Hepatocyte (in vitro differentiated cells): ENCODE measurements at places on chromosomes 13 and 19.

GRCh38 chr13:51432576-51432975 lies 20.3 kb downstream of the INTS6 start:
- DNase-seq = no peak

DNA sequence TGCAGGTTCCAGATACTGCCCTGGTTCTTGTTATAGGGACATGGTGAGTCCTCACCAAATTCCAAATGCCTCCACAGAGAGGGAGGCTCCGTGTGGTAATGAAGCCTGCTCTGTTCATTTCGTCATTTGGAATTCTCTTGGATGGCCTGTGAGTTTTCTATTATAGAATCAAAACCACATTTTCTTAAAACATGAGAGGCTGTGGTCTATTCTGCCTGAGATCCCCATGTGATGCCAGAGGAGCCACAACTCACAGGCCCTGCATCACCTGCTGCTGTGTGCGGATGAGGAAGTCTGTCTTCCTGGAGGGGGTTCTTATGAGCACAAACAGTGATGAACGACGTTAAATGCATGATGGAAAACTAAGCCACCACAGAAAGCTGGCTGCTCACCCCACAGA lies 264.4 kb downstream of the UQCRFS1 start:
- no peak for DNase-seq

- DNase-seq = peak; percentile 77
These were observed 9.7 kb upstream of the USE1 start for GRCh38 chr19:17205237-17206140.

GRCh38 chr13:109737046-109737573 lies 49.3 kb downstream of the IRS2 start:
- DNase-seq = no peak

DNA sequence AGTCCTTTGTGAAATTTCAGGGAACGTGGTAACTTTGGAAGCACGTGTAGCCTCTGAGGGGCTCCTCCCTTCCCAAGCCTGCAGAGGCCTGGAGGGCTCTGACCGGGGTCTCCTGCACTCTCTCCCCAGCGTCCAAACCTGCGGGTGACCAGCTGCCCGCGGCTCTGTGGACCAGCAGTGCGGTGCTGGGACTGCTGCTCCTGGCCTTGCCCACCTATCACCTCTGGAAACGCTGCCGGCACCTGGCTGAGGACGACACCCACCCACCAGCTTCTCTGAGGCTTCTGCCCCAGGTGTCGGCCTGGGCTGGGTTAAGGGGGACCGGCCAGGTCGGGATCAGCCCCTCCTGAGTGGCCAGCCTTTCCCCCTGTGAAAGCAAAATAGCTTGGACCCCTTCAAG lies 2.7 kb upstream of the TPGS1 start:
- DNase-seq = peak; percentile 3

- no peak for DNase-seq
These were observed 1748.3 kb upstream of the PCDH20 start for GRCh38 chr13:63163903-63164302.

DNA sequence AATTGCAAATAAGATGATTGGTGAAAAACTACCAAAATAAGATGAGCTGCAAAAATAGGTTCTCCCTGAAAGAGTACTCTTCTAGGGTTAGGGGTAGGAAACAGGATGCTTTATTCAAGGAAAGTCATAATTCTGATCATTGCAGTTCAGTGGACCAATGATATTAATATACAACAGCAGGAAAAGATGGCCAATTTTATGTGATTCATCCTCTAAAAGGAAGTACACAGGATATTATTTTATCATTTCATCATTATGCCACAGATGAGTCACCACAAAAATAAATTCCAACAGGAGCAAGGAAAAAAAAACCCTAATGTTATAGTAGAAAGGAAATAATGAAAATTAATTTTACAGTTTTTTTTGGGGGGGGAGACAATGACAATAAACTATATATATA lies 205.0 kb downstream of the NALCN start:
- DNase-seq = no peak

DNA sequence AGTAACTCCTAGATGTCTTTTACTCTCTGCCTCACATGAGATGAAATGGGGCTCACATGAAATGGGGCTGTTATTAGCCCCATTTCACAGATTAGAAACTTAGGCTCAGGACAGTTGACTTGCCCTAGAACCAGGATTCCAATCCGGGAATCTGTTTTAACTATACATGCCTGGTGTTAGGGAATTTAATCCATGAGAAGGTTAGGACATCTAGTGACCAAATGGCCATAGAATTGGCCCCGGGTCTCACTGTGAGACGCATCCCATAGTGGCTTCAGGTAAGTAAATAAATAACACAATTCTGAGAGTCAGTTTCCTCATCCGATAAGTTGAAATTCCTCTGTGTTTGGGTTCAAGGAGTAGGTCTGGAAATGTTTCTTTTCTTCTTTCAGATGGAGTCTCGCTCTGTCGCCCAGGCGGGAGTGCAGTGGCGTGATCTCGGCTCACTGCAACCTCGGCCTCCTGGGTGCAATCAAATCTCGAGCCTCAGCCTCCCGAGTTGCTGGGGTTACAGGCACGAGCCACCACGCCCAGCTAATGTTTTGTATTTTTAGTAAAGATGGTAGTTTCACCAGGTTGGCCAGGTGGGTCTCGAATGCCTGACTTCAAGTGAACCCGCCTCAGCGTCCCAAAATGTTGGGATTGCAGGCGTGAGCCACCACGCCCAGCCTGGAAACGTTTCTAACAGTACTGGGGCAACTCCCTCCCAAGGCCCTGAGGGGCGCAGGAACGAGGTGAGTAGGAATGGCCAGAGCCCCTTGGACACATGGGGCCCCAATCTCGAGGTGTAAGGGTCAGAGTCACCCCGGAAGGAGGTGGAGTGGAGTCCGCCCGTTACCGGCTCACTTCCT lies 1.2 kb upstream of the ZNF574 start:
- DNase-seq = peak; percentile 34

DNA sequence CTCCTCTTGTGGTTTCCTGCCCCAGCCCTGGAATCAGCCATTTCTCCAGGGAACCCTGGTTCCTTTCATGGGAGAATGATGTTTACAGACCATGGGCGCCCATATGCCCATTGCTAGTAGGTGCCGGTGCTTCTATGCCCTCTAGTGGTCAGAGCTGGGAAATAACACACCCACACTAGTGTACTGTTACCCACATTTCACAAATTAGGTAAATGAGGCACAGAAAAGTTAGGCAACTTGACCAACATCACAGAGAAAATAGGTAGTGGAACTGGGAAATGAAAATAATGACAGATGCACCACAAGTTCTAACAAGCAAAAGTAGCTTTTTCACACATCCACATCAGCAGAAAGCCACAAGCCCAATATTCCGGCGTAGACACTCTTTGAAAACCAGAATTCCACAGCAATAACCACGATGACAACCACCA lies 1.3 kb upstream of the CEACAM3 start:
- DNase-seq = peak; percentile 65

GRCh38 chr19:39941151-39941550 lies 6.7 kb upstream of the FCGBP start:
- DNase-seq = no peak

DNA sequence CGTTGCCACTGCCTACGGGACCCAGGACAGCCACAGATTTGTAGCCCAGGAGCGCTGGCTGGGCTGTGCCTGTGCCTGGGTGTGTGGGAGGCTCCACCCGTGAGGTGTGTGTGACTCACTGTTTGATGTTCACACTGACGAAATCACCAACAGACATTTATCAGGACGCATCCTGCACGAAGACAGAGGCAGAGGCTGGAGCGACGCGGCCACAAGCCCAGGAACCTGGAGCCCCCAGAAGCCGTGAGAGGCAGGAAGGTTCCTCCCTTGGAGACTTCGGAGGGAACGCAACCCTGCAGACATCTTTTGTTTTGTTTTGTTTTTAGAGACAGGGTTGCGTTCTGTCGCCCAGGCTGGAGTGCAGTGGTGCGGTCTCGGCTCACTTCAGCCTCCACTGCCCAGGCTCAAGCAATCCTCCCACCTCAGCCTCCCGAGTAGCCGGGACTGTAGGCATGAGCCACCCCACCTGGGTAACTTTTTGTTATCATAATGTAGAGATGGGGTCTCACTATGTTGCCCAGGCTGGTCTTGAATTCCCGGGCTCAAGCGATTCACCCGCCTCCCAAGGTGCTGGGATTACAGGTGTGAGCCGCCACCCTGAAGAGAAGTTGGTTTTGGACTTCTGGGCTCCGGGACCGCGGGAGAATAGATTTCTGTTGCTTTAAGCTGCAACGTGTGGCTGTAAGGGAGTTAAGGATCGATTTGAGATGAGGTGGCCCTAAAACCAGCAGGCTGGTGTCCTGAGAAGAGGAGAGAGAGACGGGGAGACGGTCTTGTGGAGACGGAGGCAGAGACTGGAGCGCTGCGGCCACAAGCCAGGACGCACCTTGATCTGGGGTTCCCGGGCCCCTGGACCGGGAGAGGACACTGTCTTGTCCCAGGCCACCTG lies 24.9 kb upstream of the WDR18 start:
- peak; percentile 84 for DNase-seq

- no peak for DNase-seq
These were observed 11.9 kb downstream of the CAPS start for GRCh38 chr19:5925830-5926427.
